ENCODE measurements at places on chromosomes 4 and X. TPM values are rescaled to one million over a fixed set of nuclear protein-coding genes. Genes with fewer than 3 reads are reported as not detected.

DNA sequence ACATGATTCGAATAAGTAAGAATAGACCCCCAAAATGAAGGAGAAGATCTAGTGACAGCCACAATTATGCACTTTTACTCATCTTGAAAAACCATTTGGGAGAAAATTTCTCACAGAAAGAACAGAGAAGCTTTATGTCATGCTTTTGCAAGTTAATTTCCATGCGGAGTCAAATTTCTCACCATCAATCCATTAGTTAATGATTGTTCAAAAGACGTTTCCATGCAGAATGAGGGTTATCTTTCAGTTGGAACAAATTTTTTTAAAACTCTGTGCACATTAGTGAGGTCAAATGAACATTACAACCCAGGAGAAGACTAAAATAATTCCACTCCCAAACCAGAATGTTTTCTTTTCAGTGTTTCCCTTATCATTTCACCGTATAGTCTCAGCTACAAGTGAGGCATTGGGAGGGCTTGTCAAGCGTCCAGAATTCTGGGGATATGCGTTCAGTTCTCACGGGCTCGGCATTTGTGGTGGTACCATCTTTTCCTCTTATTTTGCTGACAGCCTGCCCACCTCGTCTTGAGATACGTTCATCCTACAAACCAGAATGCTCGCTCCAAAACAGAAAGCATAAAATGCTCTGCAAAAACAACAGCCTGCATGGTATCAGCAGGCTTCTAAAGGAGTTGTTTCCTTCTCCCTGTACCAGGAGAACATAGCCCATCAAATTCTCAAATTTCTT, 130.8 kb upstream of the TBL1X start:
- no peaks in the 10 kb centered on the region for H3K36me3 ChIP-seq
- H3K27me3 ChIP-seq: no peaks in the 10 kb centered on the region
- peaks cover 4% of the 10 kb centered on the region for H3K4me1 ChIP-seq
- no peak overlapping the region for H3K4me3 ChIP-seq
- no peak overlapping the region for H3K27ac ChIP-seq
- no peak for DNase-seq

- H3K27ac ChIP-seq: no peak overlapping the region
- H3K36me3 ChIP-seq: 0 out of 2 replicates have a peak, but pooled peaks cover 1% of the 10 kb centered on the region
- H3K4me3 ChIP-seq: no peak overlapping the region
- no peak for DNase-seq
- no peaks in the 10 kb centered on the region for H3K27me3 ChIP-seq
- peaks cover 6% of the 10 kb centered on the region for H3K4me1 ChIP-seq
These were observed 48.0 kb upstream of the MAP3K15 start for GRCh38 chrX:19563327-19563726.

- H3K27me3 ChIP-seq: no peaks in the 10 kb centered on the region
- DNase-seq: no peak
- H3K4me1 ChIP-seq: no peaks in the 10 kb centered on the region
- no peak overlapping the region for H3K27ac ChIP-seq
- H3K4me3 ChIP-seq: no peak overlapping the region
- H3K36me3 ChIP-seq: no peaks in the 10 kb centered on the region
These were observed 314.5 kb upstream of the RASGEF1B start for GRCh38 chr4:81786063-81786763.

Gene ATOH1
- not detected for total RNA-seq

Gene F8A3
- total RNA-seq: 0.18 TPM

Gene BMX
- total RNA-seq: not detected

Measured in IMR-90 (cell line).